ENCODE measurements at places on chromosomes 6 and 20.
A peak's percentile ranks its signal among the peaks of the same experiment; 100 is the strongest.

DNA sequence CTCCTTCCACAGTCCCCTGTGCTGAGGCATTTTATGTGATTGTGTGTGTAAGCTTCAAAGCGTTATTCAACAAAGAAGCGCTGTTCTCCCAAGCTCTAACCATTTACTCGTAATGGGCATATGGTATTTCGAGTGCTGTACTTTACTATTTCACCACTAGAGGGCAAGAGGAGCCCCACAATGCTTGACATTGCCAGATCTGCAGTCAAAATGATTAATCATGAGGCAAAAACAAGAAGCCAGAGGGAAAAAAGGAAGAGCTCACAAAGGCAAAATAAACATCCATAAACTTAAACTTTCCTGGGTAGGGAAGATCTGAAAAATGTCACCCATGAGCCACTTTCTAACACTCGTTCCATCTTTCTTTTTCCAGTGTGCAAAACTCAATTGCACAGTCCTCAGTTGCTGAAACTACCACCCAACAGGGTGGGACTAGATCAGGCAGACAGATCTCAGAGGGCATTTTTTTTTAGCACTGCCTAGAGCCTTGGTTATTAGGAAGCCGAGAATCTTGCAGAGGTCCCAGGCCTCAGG lies 215.0 kb upstream of the PLCB4 start:
- peak; percentile 5 for DNase-seq

DNA sequence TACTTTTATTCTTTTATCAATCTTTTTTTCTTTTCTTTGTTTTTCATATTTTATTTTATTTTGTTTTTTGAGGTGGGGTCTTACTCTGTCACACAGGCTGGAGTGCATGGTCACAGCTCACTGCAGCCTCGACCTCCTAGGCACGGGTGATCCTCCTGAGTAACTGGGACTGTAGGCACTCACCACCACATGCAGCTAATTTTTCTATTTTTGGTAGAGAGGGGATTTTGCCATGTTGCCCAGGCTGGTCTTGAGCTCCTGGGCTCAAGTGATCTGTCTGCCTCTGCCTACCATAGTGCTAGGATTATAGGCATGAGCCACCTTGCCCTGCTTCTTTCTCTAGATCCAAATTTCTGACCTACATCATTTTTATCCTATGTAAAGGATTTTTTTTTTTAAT lies 153.2 kb downstream of the CDKAL1 start:
- no peak for DNase-seq

DNA sequence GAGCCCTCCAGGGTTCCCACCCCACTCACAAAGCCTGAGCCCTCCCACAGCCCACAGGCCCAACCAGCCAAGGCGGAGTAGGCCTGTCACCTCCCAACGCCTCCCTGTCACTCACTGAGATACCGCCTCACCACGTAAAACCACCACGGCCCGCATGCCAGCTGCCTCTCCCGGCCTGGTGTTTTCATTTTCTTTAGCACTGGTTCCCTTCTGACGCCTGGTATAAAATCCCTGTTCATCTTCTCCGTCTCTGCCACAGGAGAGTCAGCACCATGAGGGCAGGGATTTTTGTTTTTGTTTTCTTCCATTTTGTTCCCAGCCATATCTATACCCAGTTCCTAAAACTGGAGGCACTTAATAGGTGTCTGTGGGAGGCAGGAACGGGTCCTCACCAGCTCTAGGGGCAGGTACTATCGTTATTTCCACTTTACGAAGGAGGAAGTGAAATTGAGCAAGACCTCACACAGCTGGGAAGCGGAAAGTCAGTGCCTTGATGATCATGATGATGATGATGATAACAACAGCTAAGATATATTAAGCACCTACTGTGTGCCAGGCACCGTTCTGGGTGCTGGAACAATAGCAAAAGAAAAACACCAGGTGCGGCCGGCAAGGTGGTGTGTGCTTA lies 58.6 kb downstream of the SNAI1 start:
- DNase-seq = no peak

GRCh38 chr6:170073846-170074245 lies 217.0 kb downstream of the DLL1 start:
- no peak for DNase-seq

DNA sequence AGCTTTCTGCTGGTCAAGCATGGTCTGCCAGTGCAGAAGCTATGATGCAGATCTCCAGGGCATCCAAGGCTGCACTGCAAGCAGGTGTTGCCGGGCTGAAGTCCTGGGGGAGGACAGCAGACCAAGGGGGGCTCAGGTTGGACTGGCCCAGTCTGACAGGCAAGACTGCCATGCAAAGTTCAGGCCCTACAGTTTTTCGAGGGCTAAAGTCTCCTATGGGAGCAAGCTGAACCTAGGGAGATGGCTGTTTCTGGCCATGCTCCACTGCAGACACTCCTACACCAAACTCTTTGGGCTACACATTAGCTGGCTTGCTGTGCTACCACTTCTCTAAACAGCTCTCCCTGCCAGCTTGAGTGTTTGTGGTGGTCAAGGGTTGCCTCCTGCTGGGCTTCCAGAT lies 130.0 kb upstream of the SYNCRIP start:
- DNase-seq = no peak

DNA sequence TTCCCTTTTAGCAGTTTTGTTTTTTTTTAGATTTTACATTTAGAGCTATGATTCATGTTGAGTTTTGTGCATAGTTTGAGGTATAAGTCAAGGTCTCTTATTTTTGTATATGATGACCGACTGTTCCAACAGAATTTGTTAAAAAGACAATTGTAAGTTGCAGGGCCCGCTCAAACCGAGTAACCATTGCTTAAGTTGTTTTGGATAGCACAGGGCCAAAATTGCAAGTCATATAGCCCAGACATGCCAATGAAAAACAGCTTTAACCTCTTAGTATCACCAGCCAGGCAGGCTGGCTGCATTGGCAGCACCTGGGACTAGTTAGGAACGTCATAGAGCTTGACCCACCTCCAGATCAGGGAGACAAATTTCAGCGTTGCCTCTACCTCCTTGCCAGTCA lies 47.3 kb downstream of the PFDN4 start:
- no peak for DNase-seq

- DNase-seq = no peak
Measured at GRCh38 chr6:705047-705446, 12.1 kb upstream of the EXOC2 start.

DNA sequence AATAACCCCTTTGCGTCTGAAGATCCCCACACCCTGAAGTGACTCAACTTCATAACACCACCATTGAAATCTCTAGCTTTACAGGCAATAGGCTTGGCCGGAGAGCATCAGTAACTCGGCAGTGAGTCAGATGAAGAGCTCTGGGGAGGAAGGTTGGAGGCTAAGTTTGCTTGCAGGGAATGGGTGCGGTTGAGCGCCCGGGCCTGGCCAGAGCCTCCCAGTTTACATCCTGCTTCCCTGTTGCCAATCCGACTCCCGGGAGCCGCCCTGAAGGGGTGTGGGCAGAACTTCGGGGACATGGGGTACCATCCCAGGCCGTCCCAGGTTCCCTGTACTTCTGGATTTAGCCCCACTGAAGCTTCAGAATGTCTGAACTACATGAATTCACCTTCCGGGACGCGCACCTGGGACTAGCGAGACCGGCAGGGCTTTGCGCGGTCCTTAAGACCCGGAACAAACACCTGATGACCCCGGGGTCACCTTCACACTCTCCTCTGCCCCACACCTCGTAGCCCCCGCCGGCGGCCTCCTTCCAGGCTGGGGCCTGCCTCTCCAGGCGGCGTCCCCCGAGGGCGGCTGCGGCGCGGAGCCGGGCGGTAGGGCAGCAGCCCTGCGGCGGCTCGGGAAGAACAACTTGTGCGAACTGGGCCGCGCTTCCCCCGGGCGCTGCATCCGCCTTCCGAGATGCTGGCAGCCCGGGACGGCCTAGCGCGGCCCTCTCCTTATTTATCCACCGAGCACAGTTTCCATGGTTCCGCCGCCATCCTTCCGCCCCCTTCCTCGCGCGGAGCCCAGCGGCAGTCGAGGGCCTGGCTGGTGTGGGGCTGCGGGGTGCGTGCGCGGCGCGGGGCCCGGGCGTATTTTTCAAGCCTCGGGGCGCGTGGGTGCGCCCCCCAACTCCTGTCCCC lies 56.6 kb upstream of the RREB1 start:
- peak; percentile 43 for DNase-seq

- no peak for DNase-seq
Measured at GRCh38 chr20:46251211-46251673, 57.1 kb downstream of the CDH22 start.

GRCh38 chr6:51303338-51303737 lies 484.7 kb downstream of the TFAP2B start:
- DNase-seq = no peak

GRCh38 chr6:4420160-4420865 lies 284.9 kb upstream of the ECI2 start:
- DNase-seq = no peak
